ENCODE measurements at places on chromosomes 6 and 20.

- no peak for DNase-seq
Measured at GRCh38 chr6:126376682-126377081, 36.8 kb downstream of the CENPW start.

DNA sequence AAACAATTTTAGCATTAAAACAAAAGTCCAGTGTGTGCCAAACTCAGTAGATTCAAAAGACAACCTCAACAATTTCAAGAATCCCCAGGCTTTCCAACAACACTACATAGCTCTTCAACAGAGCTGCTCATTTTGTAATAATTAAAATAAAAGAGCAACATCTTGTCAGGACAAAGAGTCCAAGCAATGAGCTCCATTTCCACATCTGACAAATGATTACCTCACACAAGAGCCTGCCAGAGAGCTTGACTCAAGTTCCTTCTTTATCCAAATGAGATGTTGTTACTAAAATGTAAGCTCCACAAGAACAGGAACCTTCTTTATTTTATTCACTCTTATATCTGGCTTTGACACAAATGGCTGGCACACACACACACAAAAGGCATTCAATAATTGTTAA lies 449.8 kb downstream of the HACE1 start:
- no peak for DNase-seq

- peak; percentile 93 for DNase-seq
Measured at GRCh38 chr20:62875419-62876361, 14.1 kb upstream of the TCFL5 start.

DNA sequence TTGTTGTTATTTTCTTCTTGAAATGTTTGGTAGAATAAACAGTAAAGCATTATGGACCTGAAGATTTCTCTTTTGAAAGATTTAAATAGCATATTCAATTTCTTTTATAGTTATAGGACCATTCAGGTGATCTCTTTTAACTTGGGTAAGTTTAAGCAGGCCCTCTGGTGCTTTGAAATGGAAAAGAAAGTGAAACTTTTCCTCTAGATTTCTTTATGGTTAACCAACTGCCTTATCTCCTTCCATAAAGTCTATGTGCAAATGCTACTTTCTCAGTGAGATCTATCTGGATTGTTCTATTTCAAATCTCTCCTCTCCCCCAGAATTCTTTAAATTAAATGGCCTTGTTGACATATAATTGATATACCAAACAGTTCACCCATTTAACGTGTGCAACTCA lies 54.0 kb downstream of the PHACTR2 start:
- DNase-seq: no peak

DNA sequence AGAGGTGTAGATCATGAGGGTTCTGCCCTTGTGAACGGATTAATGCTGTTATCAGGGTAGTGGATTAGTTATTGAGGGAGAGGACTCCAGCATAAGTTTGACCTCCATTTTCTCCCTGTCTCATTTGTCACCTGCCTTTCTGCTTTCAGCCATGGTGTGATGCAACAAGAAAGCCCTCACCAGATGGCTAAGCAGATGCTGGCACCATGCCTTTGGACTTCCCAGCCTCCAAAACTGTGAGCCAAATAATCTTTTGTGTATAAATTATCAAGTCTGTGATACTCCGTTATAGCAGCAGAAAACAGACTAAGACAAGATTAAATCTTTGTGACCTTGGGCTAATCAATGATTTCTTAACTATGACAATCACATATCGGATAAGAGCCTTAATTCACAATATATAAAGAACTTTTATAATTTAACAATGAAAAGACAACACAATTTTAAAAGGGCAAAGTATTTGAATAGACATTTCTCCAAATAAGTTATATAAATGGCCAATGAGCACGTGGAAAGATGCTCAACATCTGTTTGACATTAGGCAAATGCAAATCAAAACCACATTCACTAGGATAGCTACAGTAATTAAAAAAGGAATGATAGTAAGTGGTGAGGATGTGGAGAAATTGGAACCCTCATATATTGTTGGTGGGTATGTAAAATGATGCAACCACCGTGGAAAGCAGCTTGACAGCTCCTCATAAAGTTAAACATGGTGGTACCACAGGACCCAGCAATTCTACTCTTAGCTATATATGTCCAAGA lies 45.3 kb upstream of the IFNGR1 start:
- DNase-seq: no peak

Measured in T47D (cell line).